ENCODE measurements at places on chromosomes 13 and 19. TPM values are rescaled to one million over a fixed set of nuclear protein-coding genes. Genes with fewer than 3 reads are reported as not detected.

The ALOX5AP gene
- 19.1 TPM for total RNA-seq

The GJA3 gene
- total RNA-seq = 1.0 TPM

The ZNF581 gene
- 34.4 TPM for total RNA-seq

The CALR3 gene
- not detected for total RNA-seq

The MUC16 gene
- total RNA-seq = under 0.01 TPM

The CLC gene
- not detected for total RNA-seq

The WDR88 gene
- total RNA-seq = not detected

The GPR4 gene
- total RNA-seq = not detected

DNA sequence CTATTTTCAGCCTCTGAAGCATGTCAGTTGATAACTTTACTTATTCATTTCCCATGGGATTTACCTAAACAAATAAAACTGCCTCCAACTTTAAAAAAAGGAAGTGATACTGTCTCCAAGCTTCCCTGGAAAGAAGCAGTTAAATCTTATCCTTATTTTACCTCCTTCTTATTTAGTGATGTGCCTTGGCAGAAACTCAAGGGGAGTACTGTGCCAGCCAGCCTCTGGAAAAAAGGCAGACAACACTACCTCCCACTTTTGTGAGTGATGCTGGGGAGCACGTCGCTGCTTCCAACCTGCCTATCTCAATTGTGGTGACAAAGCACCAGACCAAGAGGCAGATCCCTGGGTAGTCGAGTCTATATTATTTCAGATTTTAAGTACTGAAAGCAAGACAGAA is 765.6 kb downstream of the DIAPH3 start:
- no peak overlapping the region for H3K27ac ChIP-seq
- H3K4me3 ChIP-seq = no peak overlapping the region
- peaks cover 4% of the 10 kb centered on the region for H3K27me3 ChIP-seq
- H3K4me1 ChIP-seq = no peaks in the 10 kb centered on the region

DNA sequence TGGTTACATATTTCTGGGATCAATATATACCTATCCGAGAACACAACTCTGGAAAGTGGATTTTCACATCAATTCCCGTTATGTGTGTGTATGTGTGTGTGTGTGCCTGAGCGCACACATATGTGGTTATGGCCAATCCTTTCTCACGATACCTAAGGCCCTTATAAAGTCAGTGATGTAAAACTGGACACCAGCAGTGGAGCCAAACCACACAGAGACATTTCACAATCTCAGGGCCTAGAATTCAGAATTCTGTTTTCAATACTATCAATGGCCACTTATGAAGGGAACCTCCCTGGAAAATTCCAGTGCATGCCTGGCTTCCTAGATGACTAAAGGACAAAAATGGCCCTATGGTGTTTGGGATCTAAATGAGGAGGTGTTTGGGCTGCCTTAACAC is 187.3 kb upstream of the UBL3 start:
- no peak overlapping the region for H3K4me3 ChIP-seq
- DNase-seq = no peak
- H3K36me3 ChIP-seq = no peaks in the 10 kb centered on the region

DNA sequence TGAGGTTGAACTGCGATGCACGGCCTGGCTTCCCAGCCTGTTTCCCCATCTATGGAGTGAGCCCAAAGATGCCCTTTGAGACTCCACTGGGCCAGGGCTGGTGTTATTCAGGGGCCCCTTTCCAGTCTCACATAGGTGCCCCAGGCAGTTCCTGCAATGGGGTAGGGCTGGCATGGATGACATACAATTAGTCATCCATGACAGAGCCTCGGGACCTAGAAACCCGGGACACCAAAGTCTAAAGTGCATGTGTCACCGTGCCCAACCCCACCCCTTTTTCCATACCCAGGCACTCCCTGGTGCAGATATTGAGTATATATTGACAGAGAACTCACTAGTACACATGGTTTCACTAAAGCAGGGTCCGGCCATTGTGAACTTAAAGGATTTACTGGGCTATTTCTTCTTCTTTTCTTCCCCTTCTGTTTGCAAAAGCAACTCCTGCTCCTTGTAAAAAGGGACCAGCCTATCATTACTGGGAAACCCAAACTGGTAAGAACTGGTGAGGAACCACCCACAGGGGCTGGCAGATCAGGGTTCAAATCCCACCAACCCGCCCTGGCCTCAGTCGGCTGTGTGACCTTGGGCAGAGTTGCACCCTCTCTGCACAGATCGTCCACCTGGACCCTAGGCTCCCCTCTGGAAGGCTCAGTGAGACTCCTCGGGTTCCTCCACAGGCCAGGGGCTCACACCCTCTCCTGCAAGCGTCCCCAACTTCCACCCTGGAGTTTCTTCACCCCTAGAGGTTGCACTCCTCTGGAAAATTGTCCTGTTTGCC is 2.7 kb downstream of the B3GNT3 start:
- DNase-seq = no peak
- H3K27me3 ChIP-seq = no peaks in the 10 kb centered on the region
- H3K4me3 ChIP-seq = no peak overlapping the region
- no peaks in the 10 kb centered on the region for H3K36me3 ChIP-seq

DNA sequence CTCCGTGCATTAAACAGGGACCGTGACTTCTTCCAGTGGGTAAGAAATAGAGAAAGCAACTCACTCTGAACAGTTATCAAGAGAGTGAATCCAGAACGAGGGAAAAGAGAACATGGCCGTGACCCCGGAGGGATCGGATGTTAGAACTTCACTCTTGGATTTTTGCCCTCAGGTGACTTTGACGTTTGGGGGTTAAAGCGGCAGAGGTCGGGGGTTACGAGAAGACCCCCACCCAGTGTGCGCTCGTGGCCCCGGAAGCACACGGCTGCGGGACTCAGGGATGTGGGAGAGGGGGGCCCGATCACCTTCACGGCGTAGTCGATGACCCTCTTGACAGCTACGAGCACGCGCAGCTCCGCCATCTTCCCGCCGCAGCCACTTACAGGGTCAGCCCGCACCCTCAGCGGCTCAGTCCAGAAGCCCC is at the start of gene ETFB:
TSS of gene ETFB (minus strand) at position 424 of the 424 bp plus-strand sequence. CDS start at position 362, 62 bp downstream.
- no peaks in the 10 kb centered on the region for H3K27me3 ChIP-seq
- peaks cover 37% of the 10 kb centered on the region for H3K4me1 ChIP-seq
- H3K4me3 ChIP-seq = peak within 1 kb of the TSS; percentile 99
- H3K36me3 ChIP-seq = no peaks in the 10 kb centered on the region
- no peak for DNase-seq
- peak within 1 kb of the TSS; percentile 94 for H3K27ac ChIP-seq

GRCh38 chr13:45439781-45440462 is 21.7 kb upstream of the SLC25A30 start:
- H3K27me3 ChIP-seq = no peaks in the 10 kb centered on the region
- H3K4me1 ChIP-seq = peaks cover 5% of the 10 kb centered on the region
- no peak overlapping the region for H3K27ac ChIP-seq
- DNase-seq = no peak

GRCh38 chr19:44278181-44278690 is 18.6 kb downstream of the ZNF233 start:
- H3K4me3 ChIP-seq = no peak overlapping the region
- no peak for DNase-seq
- no peaks in the 10 kb centered on the region for H3K27me3 ChIP-seq
- no peaks in the 10 kb centered on the region for H3K4me1 ChIP-seq

GRCh38 chr13:109870274-109870673 is 83.9 kb upstream of the IRS2 start:
- no peaks in the 10 kb centered on the region for H3K4me1 ChIP-seq
- H3K27me3 ChIP-seq = no peaks in the 10 kb centered on the region
- H3K27ac ChIP-seq = no peak overlapping the region

GRCh38 chr13:96338030-96338429 is 248.1 kb downstream of the HS6ST3 start:
- no peaks in the 10 kb centered on the region for H3K36me3 ChIP-seq
- H3K27ac ChIP-seq = no peak overlapping the region

DNA sequence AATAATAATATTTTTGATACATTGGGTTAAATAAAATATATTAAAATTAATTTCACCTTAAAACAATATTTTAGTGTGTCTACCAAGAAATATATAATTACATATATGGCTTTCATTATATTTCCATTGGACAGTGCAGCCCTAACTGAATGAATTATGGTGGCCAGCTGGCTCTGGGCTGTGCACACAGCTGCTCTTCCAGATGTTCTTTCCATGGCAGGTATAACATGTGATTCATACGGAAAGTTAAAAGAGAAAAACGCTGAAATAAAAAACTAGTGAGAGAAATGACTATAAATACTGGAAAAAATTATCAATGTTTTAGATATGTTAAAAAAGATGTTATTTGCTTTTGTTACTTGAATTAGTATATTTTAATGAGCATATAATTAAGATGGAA is 216.3 kb downstream of the RGCC start:
- no peaks in the 10 kb centered on the region for H3K27me3 ChIP-seq
- no peak overlapping the region for H3K27ac ChIP-seq
- peaks cover 3% of the 10 kb centered on the region for H3K36me3 ChIP-seq

DNA sequence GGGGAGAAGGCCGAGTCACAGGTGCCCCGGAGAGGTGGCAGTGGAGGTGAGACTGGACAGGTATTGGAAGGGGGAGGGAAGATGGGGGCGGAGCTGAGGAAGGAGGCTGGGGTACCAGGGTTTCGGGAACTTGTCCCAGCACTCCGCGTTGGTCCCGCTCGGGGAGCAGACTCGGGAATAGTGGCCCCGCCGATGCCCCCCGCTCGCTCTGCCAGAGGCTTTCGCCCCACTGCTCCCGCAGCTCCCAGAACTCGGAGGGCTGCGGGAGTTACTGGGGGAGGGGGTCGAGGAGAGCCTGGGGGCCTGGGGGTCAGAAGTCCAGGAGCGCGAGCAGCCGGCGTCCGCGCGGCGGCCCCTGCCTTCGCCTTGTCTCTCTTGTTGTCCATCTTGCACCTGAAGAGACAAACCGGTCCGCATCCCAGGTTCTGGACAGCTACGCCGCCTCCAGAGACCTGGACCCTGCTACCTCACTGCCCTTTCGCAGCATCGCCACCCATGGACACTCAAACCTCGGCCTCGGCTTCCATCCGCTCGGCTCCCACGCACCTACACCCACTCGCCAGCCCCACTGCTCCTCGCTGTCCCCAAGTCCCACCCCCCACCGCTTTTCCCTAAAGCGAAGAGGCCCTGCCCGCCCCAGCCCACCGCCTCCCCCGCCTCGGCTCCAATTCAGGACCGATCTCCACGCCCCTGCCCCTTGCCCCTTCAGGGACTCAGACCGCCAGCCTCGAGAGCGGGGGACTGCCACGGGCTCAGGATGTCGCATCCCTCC is 700 bp downstream of the PRR36 start:
- no peak overlapping the region for H3K4me3 ChIP-seq
- H3K4me1 ChIP-seq = peaks cover 27% of the 10 kb centered on the region
- H3K36me3 ChIP-seq = no peaks in the 10 kb centered on the region
- DNase-seq = no peak

DNA sequence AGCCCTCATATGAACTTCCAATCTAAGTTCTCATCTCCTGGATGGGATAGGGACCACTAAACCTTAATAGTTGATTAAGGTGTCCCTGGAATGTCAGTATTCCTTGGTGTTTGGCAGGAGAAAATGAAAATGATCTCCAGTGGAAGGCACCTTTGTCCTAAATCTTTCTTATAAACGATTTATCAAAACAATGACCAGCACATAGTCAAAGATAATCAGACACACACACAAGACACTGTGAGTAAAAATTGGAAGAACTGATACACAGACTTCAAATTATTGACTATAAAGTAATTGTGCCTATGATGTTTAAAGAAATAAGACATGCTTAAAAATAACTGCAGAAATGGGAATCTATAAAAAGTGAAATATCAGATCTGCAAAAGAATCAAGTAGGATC is 13.7 kb downstream of the CEBPA start:
- H3K27me3 ChIP-seq = no peaks in the 10 kb centered on the region
- no peaks in the 10 kb centered on the region for H3K4me1 ChIP-seq
- H3K27ac ChIP-seq = no peak overlapping the region
- no peak overlapping the region for H3K4me3 ChIP-seq
- no peak for DNase-seq

DNA sequence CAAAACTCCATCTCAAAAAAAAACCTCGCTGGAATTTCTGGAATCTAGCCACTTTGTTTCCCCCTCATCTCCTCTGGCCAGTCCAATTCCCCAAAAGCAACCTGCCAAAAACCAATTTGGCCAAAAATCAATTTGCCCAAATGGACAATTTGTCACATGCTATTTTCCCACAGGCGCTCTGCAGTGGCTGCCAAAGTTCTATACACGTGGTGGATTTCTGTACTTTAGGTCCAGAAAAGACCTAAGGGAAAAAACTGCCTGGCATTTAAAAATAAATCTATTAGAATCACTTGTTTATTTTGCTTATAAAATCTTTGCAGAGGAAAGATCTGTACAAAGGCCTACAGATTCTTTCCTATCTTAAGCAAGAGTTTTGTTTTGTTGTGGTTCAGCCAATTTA is 79.4 kb downstream of the MAP4K1 start:
- H3K27me3 ChIP-seq = no peaks in the 10 kb centered on the region
- DNase-seq = no peak
- H3K36me3 ChIP-seq = no peaks in the 10 kb centered on the region

- H3K27me3 ChIP-seq = no peaks in the 10 kb centered on the region
- no peak for DNase-seq
- no peak overlapping the region for H3K27ac ChIP-seq
- no peak overlapping the region for H3K4me3 ChIP-seq
These were observed 24.3 kb downstream of the TMTC4 start for GRCh38 chr13:100650326-100650725.

- no peak overlapping the region for H3K27ac ChIP-seq
- peaks cover 7% of the 10 kb centered on the region for H3K4me1 ChIP-seq
- no peaks in the 10 kb centered on the region for H3K27me3 ChIP-seq
- H3K4me3 ChIP-seq = no peak overlapping the region
These were observed 98.1 kb upstream of the SLITRK1 start for GRCh38 chr13:83980331-83980730.

- no peaks in the 10 kb centered on the region for H3K36me3 ChIP-seq
- H3K4me3 ChIP-seq = no peak overlapping the region
- H3K27me3 ChIP-seq = no peaks in the 10 kb centered on the region
- H3K27ac ChIP-seq = no peak overlapping the region
These were observed 108.6 kb upstream of the GJB6 start for GRCh38 chr13:20340759-20341171.

- DNase-seq = no peak
- no peaks in the 10 kb centered on the region for H3K27me3 ChIP-seq
- peaks cover 9% of the 10 kb centered on the region for H3K4me1 ChIP-seq
- H3K4me3 ChIP-seq = no peak overlapping the region
- no peaks in the 10 kb centered on the region for H3K36me3 ChIP-seq
These were observed 266.7 kb downstream of the FOXO1 start for GRCh38 chr13:40399756-40400155.

DNA sequence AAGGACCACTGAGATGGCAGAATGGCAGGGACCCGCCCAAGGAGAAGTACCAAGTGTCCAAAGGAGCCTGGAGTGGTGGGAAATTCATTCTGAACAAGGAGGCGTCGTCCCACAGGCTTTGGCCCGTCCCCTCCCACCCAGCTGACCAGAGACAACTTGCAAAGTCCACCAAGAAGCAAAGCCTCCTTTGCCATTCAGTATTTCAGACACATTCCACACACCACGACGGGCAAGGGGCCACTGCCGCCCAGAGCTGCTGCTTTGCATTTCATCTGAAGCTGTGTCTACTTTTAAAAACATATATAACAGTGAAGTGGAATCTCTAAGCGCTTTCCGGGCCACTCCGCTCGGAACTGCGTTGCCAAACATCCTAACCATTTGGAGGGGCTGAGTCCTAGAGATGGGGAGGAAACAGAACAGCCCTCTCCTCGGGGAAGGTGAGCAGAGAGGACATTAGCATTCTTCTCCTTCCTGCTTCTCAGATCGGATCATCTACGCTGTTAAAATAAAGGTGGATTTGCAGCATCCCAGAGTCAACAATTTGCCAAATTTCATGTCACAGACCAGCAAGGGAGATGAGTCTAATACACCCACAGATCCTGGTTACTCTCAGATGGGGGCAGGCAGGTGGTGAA is 89.0 kb upstream of the ZNF507 start:
- H3K27ac ChIP-seq = no peak overlapping the region
- no peaks in the 10 kb centered on the region for H3K4me1 ChIP-seq
- peaks cover 5% of the 10 kb centered on the region for H3K27me3 ChIP-seq
- no peak for DNase-seq

- H3K27ac ChIP-seq = no peak overlapping the region
- no peaks in the 10 kb centered on the region for H3K27me3 ChIP-seq
- H3K4me3 ChIP-seq = no peak overlapping the region
These were observed 1257.3 kb downstream of the DIAPH3 start for GRCh38 chr13:58906329-58907007.
